ENCODE measurements at places on chromosomes 7 and 10. TPM values are rescaled to one million over a fixed set of nuclear protein-coding genes. Genes with fewer than 3 reads are reported as not detected.

MTERF1 gene
- 14.2 TPM for total RNA-seq

CARD11 gene
- total RNA-seq: 108 TPM

PRKG1 gene
- total RNA-seq: not detected

TMEM139 gene
- 0.29 TPM for total RNA-seq

GFRA1 gene
- not detected for total RNA-seq

ODAD2 gene
- total RNA-seq: not detected

ACTL6B gene
- total RNA-seq: not detected

TMEM213 gene
- total RNA-seq: 0.39 TPM

C1GALT1 gene
- total RNA-seq: 34.1 TPM

CTAGE4 gene
- 3.1 TPM for total RNA-seq

CLRN3 gene
- not detected for total RNA-seq

SP8 gene
- total RNA-seq: not detected

CELF2 gene
- total RNA-seq: 109 TPM

CYP26C1 gene
- total RNA-seq: not detected

VAX1 gene
- total RNA-seq: not detected

INHBA gene
- not detected for total RNA-seq

TRIL gene
- not detected for total RNA-seq

C10orf53 gene
- not detected for total RNA-seq

SLC35B4 gene
- 14.5 TPM for total RNA-seq

RTKN2 gene
- 5.9 TPM for total RNA-seq

ELOVL3 gene
- 0.21 TPM for total RNA-seq

NRCAM gene
- total RNA-seq: 0.14 TPM

ALOX5 gene
- total RNA-seq: 1.3 TPM

MMP21 gene
- total RNA-seq: not detected

GTF2IRD2 gene
- total RNA-seq: 3.2 TPM

PLXNA4 gene
- total RNA-seq: 0.17 TPM

ARHGEF35 gene
- total RNA-seq: 9.6 TPM

KIF11 gene
- total RNA-seq: 56.3 TPM

NPC1L1 gene
- not detected for total RNA-seq

SNCG gene
- total RNA-seq: not detected

FLNC gene
- not detected for total RNA-seq

XRCC2 gene
- 15.0 TPM for total RNA-seq

RAPGEF5 gene
- 0.27 TPM for total RNA-seq

C7orf33 gene
- total RNA-seq: not detected

SKAP2 gene
- total RNA-seq: 11.2 TPM

Data from activated CD4-positive, alpha-beta memory T cell treated with anti-CD3 and anti-CD28 coated beads for 36 hours (primary cell).